ENCODE measurements at places on chromosomes 5 and 9.

GRCh38 chr5:134906811-134907210, 1.9 kb downstream of the PCBD2 start:
- no peak for DNase-seq

- peak; percentile 23 for DNase-seq
Observed at GRCh38 chr5:134371834-134372340, 518 bp downstream of the UBE2B start.

- DNase-seq: no peak
Observed at GRCh38 chr9:135081264-135081660, 6.2 kb upstream of the OLFM1 start.

GRCh38 chr9:77417566-77417965, 230.6 kb downstream of the GNA14 start:
- DNase-seq: peak; percentile 86

GRCh38 chr9:91066856-91067255, 265.2 kb downstream of the SYK start:
- DNase-seq: no peak

GRCh38 chr5:175652741-175653663, 4.9 kb upstream of the HRH2 start:
- peak; percentile 74 for DNase-seq

DNA sequence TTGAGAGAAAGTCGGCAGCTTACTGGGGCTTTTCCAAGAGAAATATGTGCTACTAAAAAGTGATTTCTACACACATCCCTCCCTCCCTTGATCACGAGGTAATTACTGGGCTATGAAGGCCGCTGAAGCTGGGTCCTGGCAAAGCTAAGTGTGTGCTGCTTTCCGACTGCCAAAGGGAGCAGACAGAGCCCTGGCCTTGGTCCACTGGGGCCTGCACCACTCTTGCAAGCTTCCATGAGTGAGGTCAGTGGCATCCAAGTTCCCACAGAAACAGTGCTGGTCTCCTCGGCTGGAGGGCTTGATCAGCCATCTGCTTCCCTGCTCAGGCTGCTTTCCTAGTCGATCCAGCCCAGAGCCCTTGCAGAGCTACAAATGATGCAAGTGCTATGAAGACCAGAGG, 154.8 kb upstream of the LHFPL2 start:
- DNase-seq: no peak

- DNase-seq: no peak
Observed at GRCh38 chr5:52798938-52799337, 11.2 kb downstream of the ITGA1 start.

- no peak for DNase-seq
Observed at GRCh38 chr5:134772461-134773125, 14.0 kb downstream of the DDX46 start.

- no peak for DNase-seq
Observed at GRCh38 chr5:61285531-61285930, 46.5 kb upstream of the ZSWIM6 start.

GRCh38 chr5:78735834-78736463, 87.4 kb upstream of the LHFPL2 start:
- DNase-seq: no peak

DNA sequence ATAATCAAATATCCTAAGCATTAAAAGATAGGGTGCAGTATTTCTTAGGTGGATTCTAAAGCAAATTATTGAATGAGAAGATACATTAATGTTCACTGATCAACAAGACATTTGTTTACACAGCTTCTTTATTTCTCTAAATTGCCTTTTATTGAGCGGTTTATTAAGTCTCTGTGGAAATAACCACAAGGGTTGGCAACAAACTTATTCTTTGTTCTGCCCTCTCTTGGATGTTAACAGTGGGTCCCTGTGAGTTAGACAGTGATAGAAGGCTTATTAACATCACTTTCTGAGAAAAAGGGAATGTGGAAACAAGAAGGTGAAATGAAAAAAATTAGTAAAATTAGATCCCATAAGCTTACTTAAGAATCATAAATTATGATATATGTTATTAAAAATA, 82.7 kb upstream of the C6 start:
- DNase-seq: no peak

- DNase-seq: no peak
Observed at GRCh38 chr5:62572918-62573514, 5.6 kb upstream of the LRRC70 start.

- DNase-seq: no peak
Observed at GRCh38 chr9:85414390-85414789, 327.4 kb downstream of the AGTPBP1 start.

GRCh38 chr5:16759147-16759773, 142.5 kb upstream of the RETREG1 start:
- DNase-seq: no peak

DNA sequence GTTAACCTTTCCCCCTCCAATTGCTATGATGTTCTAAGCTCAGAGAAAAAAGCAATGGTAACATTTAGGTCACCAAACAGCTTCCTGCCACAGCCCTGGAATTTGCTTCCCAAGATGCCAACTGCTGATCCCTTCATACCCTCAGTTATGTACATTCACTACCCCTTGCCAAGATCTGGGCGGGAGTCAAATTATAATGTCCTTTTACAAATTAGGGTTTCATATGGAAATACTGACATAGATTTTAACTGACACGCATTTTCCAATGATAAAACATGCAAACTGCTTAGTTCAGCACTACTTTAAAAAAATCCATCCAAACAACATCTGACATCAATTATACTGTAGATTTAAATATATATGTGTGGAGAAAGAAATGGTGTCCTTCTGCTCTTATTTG, 5.0 kb downstream of the LOX start:
- DNase-seq: no peak

- no peak for DNase-seq
Observed at GRCh38 chr5:56596155-56596554, 219.2 kb upstream of the MAP3K1 start.

GRCh38 chr9:1042466-1042865, 7.7 kb upstream of the DMRT2 start:
- no peak for DNase-seq

DNA sequence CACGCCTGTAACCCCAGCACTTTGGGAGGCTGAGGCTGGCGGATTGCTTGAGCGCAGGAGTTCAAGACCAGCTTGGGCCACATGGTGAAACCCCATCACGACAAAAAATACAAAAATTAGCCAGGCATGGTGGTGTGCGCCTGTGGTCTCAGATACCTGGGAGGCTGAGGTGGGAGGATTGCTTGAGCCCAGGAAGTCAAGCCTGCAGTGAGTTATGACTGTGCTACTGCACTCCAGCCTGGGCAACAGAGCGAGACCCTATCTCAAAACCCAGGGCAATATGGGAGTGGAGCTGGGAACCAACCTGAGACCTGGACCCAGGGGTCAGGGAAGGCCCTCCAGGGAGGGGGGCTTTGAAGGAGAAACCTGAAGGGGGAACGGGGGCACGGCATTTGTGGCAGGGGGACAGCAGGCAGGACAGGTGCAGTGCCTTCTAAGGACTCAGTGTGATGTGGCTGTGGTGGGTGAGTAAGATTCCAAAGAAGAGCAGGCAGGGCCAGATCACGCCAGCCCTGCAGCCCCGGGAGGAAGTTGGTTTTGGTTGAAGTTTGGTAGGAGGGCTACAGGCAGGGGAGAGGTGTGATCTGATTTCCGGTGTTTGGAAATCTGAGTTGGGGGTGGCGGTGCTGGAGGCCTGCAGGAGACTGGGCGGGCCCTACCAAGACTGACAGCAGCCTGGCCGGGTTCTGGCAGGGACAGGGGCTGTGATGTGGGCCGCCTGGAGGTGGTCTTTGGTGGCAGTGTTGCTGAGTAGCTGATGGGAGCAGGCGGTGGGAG, 46.2 kb downstream of the NTNG2 start:
- no peak for DNase-seq

DNA sequence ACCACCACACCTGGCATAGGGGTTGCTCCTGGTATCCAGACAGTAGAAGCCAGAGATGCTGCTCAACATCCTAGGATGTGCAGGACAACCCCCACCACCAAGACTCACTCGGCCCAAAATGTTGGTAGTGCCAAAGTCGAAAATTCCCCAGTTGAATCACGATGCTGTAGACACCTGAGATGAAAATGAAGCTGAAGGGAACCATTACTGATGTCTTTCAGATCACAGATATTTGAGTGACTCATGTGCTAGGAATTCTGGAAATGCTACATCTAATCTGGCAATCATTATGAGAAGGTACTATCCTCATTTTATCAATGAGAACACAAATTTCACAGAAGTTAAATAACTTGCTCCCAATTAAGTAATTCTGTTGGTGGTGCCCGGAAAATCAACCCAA, 21.0 kb upstream of the UBE2QL1 start:
- no peak for DNase-seq

DNA sequence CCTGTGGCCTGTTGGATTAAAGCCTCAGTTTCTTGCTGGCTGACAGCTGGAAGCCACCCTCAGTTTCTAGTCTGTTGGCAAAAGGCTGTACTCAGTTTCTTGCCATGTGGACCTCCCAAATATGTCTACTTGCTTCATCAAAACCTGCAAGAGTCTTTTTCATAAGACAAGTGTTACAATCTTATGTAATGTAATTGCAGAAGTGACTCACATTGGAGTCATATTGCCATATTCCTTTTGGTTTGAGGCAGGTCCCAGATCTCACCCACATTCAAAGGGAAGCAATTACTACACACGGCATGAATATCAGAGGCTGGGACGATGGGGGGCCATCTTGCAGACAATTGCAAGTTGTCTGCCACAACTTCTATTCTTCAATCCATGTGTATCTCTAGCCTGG, 286.7 kb upstream of the IL12B start:
- DNase-seq: no peak

GRCh38 chr5:32115985-32116384, 58.1 kb downstream of the GOLPH3 start:
- no peak for DNase-seq

DNA sequence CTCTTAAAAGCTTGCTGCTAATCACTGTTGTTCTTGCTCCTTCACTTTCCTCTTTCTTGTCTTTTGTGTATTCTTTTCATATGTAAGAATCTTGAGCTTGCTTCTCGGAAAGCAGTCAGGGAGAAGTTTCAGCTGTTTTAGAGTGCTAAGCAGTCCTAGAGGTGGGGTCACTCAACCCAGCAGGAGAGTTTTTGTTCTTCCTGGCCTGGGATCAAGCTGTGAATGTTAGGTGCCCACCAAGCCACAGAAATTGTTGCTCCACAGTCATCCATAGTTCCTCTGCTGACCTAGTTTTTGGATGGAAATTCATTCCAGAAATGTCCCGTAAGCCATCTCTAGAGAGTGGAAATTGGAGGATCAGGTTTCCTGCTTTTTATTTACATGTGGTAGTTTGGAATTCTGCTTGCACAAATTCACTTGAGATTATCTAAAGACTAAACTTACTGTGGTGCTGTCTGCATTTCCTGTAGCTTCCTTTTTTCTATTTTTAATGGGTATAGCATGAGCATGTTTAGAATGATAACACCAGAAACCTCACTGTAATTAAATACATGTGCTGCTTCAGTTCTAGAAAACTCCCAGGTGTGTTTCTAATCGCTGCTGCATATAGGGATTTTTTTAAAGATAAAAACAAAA, 108.7 kb downstream of the MAST4 start:
- DNase-seq: peak; percentile 59

DNA sequence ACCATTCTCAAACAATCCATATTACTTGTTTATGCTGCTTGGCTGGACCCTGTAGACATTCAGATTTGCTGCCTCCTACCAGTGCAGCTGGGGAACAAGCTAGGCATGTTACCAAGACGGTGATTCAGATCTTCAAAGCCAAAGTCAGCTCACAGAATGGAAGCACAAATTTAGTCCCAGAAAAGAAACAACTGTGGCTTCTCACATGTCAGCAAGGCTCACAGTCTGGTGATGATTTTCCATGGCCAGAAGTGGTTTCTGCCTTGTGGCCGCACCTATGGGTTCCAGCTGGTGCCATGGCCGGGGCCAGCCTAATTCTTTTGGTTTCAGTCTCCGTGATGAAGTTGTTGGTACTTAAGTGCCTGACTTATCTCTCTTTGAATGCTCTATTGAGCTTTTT, 182.2 kb downstream of the TMC1 start:
- peak; percentile 36 for DNase-seq

DNA sequence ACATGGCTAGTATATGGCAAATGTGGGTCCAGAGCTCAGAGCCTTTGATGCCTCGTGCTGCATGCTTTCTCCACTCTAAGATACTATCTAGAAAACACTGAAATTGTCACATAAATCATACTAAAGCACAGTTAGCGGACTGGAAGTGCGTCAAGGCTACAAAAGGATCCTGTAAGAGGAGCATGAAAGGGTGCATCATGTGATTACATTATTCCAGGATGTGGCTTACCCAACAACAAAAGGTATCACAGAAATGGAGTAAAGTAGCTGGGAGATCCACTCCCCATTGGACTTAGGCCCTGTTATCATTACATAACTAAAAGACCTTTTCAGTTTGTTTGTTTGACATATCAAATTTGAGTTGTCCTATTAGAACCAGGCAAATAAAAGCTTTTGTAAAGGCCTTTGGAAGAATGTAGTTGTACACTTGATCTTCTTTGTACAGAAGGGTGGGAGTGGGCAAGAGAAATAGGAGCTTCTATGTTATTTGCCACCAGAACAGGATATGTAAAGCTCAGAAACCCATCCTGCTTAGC, 6.9 kb downstream of the SLC31A1 start:
- no peak for DNase-seq

GRCh38 chr5:10702040-10702629, 58.9 kb downstream of the DAP start:
- DNase-seq: peak; percentile 69

DNA sequence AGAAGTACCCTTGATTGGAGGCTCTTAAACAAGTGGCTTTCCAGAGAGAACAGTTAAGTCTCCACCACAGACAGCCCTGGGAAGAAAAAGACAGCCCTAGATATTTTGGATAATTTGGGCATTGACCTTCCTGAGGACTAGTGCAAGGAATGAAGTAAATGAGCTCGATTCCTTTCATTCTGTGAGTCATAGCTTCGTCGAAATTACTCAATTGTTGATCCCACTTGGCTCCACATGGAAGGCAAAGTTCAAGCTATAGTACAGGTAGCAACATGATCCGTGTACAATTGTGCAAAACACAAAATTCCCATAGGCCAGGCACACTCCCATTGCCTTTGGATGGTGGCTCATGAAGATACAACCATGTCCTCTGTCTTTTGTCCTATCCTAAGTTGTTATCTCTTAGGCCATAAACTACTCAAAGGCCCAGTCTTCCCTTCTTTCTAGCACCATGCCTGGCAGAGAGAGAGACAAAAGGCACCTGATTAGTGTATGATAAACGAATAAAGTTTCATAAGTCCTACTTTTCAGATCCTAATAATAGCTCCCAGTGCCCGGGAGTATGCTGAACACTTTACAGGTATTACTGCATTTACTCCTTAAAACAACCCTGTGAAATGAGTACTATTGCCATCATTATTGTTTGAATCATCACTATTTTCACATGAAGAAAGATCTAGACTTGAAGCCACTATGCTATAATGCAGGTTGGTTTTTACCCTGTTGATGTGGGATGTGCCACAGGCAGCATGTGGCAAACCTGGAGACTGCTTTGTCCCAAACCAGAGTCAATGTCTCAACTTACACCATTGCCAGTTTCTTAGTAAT, 116.7 kb upstream of the RANBP3L start:
- DNase-seq: no peak

DNA sequence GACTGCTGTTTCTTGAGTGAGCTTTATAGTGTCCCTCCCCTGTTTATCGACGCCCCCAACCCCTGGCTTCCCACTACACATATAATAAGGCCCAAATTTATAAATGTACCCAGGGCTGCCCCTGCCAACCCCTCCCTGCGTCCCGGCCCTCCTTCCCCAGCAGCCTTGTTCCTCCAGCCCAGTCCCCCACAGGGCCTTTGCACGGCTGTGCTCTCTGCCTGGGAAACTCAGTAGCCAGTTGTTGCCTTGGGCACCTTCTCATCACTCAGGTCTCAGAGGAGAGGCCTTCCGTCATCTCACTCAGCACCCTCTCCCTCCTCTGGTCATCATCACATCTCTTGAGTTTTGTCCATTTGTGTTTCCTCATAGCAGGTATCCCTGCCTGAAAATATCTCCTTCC, 15.8 kb upstream of the UNC5A start:
- DNase-seq: no peak

Measured in H4 (cell line).